CD8-positive, alpha-beta memory T cell (primary cell): ENCODE measurements at places on chromosomes 1 and 21. TPM values are rescaled to one million over a fixed set of nuclear protein-coding genes. Genes with fewer than 3 reads are reported as not detected.

The UBL4B gene
- not detected for polyA plus RNA-seq

The FAM72D gene
- not detected for polyA plus RNA-seq

GRCh38 chr1:230713915-230714764, at the start of gene AGT:
Gene AGT, minus strand, starts transcription at chr1:230714122. Its CDS starts 3,299 bp downstream, at chr1:230710823.
- no peak within 1 kb of the TSS for H3K4me3 ChIP-seq
- DNase-seq, result no peak
- no peaks in the 10 kb centered on the region for H3K4me1 ChIP-seq
- H3K27me3 ChIP-seq, result no peaks in the 10 kb centered on the region
- no peaks in the 10 kb centered on the region for H3K36me3 ChIP-seq
- no peak within 1 kb of the TSS for H3K27ac ChIP-seq

- no peak overlapping the region for H3K4me3 ChIP-seq
- H3K36me3 ChIP-seq, result no peaks in the 10 kb centered on the region
- no peaks in the 10 kb centered on the region for H3K27me3 ChIP-seq
- no peak overlapping the region for H3K27ac ChIP-seq
- H3K4me1 ChIP-seq, result no peaks in the 10 kb centered on the region
These were observed 192.8 kb upstream of the NRIP1 start for GRCh38 chr21:15257646-15258045.

DNA sequence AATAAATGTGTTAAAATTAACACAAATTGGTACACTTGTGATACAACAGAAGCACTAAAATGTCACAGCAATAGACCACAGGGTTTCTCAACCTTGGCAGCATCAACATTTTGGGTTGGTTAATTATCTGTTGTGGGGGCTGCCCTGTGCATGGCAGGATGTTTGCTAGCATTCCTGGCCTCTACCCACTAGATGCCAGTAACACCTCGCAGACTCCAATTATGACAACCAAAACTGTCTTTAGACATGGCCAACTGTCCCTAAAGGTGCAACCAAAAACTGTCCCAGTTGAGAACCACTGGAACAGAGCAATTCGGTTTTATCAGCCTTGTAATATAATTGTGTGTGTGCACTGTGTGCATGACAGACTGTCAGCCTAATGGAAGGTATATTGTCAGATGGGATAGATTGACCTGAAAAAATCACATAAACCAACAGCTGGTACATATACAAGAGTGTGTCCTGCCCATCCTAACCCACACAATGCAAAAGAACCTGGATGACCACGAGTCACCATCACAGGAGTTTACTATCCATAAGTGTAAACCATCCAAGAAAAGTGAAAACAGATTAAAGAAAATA, 13.5 kb upstream of the ERG start:
- no peaks in the 10 kb centered on the region for H3K27me3 ChIP-seq
- H3K36me3 ChIP-seq, result no peaks in the 10 kb centered on the region
- DNase-seq, result no peak
- H3K4me3 ChIP-seq, result no peak overlapping the region
- no peak overlapping the region for H3K27ac ChIP-seq

GRCh38 chr1:25743164-25744139, 56.5 kb upstream of the SELENON start:
- no peak for DNase-seq
- H3K4me1 ChIP-seq, result no peaks in the 10 kb centered on the region
- H3K36me3 ChIP-seq, result no peaks in the 10 kb centered on the region
- H3K27me3 ChIP-seq, result no peaks in the 10 kb centered on the region
- H3K4me3 ChIP-seq, result no peak overlapping the region

GRCh38 chr1:3113741-3114056, 44.7 kb downstream of the PRDM16 start:
- H3K36me3 ChIP-seq, result no peaks in the 10 kb centered on the region
- DNase-seq, result no peak
- H3K27ac ChIP-seq, result no peak overlapping the region
- no peaks in the 10 kb centered on the region for H3K27me3 ChIP-seq
